ENCODE measurements at places on chromosomes 4 and X.

DNA sequence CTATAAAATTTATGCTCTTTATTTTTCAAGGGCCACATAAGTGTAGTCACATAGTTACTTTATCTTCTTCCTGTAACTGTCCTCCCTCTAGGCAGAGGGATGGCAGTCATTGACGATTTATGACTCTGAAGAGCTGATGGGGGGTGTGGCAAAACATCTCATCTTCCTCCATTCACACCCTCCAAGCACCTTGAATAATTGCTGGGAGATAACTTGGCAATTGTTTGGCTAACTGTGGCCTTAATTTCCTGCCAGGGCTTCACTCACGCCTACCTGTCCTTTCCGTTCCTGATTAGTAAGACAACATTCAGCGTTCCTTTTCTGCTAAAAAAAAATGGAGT, 329.2 kb downstream of the ARHGAP10 start:
- no peak for DNase-seq

- DNase-seq: peak; percentile 46
Observed at GRCh38 chr4:126071346-126072333, 756.9 kb downstream of the FAT4 start.

GRCh38 chrX:386768-387575, at the start of gene PPP2R3B:
Gene PPP2R3B (minus strand): TSS chrX:386907. CDS start chrX:386691, 216 bp downstream.
- DNase-seq: peak; percentile 99

DNA sequence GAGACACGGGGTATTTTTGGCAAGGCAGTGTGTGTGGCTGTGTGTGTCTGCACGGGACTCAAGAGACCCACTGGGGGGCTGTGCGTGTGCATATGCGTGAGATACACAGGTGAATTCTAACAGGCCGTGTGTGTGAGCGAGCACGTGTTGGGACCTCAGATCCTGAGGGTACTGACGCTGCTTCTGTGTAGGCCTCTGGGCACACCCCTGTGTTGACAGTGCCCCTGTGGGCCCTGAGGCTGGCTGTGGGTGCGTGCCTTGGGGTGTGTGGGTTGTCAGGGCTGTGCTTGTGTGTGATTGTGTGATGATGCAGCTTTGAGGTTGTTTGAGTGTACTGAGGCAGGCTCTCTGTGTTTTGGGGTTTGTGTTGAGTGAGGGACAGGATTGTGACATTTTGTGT, 13.9 kb downstream of the FOXP3 start:
- DNase-seq: no peak

GRCh38 chr4:112296949-112297880, at the start of gene ALPK1:
Gene ALPK1 (plus strand): TSS chr4:112297369.
- peak; percentile 73 for DNase-seq

DNA sequence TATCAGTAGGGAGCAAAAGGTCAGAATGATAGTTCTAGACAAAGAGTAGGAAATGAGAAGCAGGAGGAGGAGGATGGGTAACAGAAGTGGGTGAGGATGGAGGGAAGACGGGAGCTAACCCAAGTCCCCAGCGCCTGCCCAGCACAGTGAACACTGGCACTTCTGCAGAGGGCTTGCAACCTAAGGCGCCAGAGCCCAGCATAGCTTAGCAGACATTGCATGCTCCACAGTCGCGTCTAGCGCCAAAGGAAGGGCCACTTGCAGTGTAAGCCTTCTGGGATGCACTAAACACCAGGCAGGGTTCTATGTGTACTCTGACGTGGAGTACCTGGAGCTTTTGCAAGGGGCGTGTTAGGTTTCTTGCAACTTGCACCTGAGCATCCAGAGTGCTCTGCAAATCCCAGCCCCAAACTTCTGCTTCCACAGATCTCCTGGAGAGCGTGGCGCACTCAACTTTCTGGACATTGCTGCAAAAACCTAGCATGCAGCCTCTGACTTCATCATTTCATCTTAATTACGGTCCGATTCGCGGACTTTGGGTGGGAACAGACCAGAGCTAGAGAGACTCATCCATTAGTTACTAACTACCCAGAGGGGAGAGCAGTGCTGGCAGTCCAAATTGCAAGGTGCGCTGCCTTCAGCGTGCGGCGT, 46.5 kb upstream of the NKAP start:
- no peak for DNase-seq

DNA sequence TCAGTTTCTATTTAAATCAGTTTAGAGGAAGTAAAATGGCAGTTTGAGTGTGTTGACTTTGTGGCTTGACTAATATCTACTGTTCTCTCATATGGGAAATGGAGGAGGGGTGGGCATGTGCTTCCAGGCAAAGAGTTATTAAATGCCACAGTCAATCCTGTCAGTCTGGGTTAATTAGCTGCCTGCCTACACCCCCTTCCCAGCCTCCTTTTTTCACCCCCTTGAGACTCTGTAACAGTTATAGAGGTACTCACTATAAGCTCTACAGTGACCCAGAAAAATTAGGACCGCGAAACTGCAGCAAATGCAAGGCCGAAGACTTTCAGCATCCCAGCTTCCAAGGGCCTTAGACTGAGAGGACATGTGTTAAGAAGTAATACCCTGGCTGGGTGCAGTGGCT, 165.2 kb downstream of the CORIN start:
- DNase-seq: no peak

- no peak for DNase-seq
Observed at GRCh38 chr4:91108751-91109150, 981.6 kb downstream of the CCSER1 start.

- no peak for DNase-seq
Observed at GRCh38 chrX:29466456-29466855, 748.9 kb upstream of the MAGEB2 start.

GRCh38 chr4:13126976-13127910, 356.9 kb downstream of the RAB28 start:
- DNase-seq: no peak

DNA sequence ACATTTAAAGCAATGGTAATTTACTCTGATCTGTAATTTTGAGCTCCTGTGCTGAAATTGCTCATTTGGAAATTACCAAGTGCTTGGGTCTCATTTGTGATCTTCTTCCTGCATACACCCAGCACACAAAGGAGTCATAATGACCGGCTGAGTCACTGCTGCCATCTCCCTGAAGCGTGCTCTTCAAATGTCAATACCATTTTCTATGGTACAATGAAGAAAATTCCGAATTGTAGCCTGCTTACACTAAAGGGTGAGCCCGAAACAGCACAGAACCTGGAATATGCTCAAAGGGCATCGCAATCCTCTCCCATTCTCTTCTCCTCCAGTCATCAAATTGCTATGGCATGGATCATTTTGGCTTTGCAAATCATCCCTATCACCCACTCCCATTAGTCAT, 140.5 kb downstream of the GRIA3 start:
- no peak for DNase-seq

DNA sequence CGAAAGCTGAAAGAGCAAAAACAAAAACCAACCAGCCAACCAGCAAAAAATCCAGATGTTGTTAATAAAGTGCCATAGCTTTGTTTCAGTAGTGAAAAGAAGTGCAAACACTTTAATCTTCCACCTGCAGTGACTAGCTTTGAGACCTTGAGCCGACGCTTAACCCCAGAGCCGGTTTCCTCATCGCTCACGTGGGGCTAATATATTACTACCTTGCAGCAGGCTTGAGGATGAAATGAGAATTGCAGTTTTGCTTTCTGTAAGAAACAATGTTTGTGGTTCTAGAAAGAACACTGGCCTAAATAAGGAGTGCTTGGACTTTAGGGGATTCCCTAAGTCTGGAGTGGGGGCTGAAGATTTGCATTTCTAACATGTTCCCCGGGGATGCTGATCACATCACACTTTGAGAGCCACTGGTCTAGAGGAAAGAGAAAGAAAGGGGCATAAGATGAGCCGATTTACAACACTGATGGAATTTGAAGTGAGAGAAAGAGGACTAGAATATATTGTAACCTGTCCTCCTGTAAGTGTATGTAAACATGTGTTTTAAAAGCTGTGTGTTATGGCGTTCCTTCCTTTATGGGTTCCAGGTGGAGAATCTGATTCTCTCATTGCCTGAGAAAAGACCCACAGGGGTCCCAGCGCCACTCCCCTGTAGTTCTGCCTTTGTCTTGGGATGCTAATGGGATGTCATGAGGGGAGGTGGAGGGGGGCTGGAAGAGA, 1.4 kb downstream of the FGF2 start:
- DNase-seq: peak; percentile 19

- no peak for DNase-seq
Observed at GRCh38 chr4:185204238-185204910, 574 bp upstream of the CFAP97 start.

GRCh38 chrX:70012756-70013155, 37.0 kb downstream of the AWAT2 start:
- DNase-seq: no peak

- no peak for DNase-seq
Observed at GRCh38 chr4:152618971-152619370, 60.8 kb downstream of the TMEM154 start.

GRCh38 chr4:162891788-162892707, 274.6 kb downstream of the NAF1 start:
- no peak for DNase-seq

GRCh38 chr4:163042306-163042705, 124.4 kb downstream of the NAF1 start:
- no peak for DNase-seq

GRCh38 chr4:15327311-15328298, 100.2 kb upstream of the C1QTNF7 start:
- DNase-seq: peak; percentile 37

- no peak for DNase-seq
Observed at GRCh38 chrX:106510713-106511403, 100.9 kb upstream of the RADX start.

DNA sequence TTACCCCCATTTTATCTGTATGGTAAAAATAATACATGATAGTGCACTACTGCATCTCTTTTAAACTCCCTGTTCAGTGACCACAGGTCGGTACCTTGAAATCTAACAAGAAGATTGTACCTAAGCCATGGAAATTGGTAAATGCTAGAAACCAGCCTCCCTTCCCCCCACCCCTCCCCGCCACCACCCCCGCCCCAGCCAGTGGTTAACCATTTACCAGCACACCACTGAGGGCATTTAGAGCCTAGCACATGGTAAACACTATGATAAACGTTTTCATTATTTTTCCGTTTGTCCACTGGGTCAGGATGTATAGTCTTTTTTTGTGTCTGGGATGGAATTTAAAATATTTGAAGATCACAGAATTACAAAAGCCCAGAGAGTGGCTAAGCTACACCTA, 703 bp upstream of the FTSJ1 start:
- DNase-seq: no peak

DNA sequence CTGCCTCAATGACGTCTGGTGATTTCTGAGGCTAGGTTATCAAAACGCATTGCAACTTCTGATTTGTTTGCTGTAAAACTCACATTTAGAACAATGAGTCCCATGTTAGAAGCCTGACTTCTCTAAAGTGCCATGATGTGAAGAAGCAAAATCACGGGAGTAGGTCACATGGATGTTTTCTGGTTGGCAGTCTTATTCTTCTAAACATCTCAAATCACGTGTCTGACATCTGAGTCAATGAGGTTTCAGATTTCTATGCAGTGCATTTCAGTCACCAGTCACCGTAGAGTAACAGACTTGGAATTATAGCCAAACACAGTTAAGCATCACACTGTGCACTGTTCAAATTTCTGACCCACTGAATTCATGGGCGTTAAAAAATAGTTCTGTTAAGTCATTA, 482.1 kb downstream of the TMA16 start:
- DNase-seq: no peak

GRCh38 chrX:37287741-37288444, 61.3 kb upstream of the PRRG1 start:
- no peak for DNase-seq

- DNase-seq: no peak
Observed at GRCh38 chr4:69875576-69875975, 15.6 kb upstream of the SULT1E1 start.

- DNase-seq: no peak
Observed at GRCh38 chr4:172392741-172393140, 579.5 kb downstream of the GALNTL6 start.

DNA sequence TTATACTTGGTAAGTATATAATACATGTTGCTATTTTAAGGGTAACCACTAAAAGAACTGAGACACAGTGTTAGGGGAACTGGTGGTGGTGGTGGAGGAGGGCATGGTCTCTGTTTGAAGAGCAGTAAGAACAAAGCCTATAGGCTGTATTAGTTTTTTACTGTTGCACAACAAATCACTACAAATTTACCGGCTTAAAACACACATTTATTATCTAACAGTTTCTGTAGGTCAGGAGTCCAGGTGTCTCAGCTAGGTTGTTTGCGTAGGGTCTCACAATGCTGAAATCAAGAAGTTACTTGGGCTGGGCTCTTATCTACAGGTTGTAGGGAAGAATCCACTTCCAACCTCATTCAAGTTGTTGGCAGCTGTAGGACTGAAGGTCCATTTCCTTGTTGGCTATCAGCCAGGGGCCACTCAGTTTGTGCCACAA, 52.6 kb downstream of the CASK start:
- no peak for DNase-seq

DNA sequence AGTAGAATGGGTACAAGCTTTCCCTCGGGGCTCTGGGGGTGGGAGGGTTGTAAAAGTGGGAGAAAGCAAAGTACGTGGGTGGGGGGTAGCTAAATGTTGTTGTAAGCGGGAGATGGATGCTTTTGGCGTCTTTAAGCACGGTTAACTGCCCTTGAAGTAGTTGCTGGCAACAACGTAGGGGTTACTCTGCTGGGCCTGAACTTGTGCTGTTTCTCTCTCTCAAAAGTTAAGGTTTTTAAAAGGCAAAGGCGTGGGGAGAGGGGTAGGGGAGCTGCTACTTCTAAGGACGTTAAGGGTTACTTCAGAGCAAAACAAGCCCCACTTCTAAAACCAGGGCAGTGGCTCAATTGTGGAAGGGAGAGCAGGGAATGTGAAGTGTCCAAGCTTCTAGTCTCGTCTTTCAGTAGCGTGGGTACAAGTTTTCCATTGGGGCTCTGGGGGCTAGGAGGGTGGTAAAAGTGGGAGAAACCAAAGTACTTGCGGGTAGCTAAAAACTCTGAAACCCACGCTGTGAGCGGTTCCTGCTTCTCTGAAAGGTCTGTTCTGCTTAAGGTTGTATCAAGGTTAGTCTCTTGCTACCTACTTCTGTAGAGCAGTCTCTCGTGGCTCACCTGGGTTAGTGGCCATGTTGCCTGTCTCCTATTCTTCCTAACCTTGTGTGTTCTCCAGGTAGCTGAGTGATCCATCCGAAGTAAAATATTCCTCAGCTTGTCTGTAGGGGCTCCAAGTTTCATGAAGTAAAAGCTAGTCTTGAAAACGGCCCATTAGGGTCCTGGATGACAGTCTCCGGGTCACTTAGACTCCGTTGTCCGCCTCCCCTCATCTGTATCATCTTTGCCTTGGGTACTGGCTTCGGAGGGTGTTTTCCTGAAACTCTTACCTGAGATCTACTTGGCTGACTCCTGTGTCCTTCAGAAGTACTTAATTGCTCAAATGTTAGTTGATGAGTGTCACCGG, 1.7 kb upstream of the WDR1 start:
- DNase-seq: no peak

- DNase-seq: no peak
Observed at GRCh38 chrX:113289503-113289902, 448.9 kb upstream of the AMOT start.

GRCh38 chr4:80619070-80619674, 283.6 kb downstream of the CFAP299 start:
- no peak for DNase-seq

GRCh38 chrX:38220024-38220414, 652 bp downstream of the SRPX start:
- DNase-seq: no peak
